Frontal cortex (tissue), 4 donors: ENCODE measurements at places on chromosomes 1 and 21.

- no peak for DNase-seq
Measured at GRCh38 chr1:10699470-10699835, 97.0 kb downstream of the CASZ1 start.

GRCh38 chr1:45796381-45796780 is 7.0 kb upstream of the MAST2 start:
- no peak for DNase-seq

GRCh38 chr1:65363484-65363883 is 54.1 kb downstream of the DNAJC6 start:
- no peak for DNase-seq

DNA sequence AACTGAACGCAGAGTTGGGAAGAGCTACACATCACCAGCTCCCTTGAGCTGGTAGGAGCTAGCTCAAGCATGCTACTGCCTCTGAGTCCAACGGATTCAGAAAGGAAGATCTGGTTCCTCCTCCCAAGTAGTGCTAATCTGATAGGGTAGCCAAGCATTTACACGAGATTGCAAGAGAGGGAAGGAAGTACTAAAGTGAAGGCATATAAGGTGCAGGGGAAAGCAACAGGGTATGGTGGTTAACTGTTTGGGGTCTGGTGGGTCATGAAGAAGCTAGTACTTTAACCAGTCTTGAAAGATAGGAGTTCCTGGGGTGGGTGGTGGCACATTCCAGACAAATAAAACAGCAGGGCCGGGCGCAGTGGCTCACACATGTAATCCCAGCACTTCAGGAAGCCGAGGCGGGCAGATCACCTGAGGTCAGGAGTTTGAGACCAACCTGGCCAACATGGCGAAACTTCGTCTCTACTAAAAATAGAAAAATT is 20.2 kb upstream of the ZNF436 start:
- DNase-seq = no peak

DNA sequence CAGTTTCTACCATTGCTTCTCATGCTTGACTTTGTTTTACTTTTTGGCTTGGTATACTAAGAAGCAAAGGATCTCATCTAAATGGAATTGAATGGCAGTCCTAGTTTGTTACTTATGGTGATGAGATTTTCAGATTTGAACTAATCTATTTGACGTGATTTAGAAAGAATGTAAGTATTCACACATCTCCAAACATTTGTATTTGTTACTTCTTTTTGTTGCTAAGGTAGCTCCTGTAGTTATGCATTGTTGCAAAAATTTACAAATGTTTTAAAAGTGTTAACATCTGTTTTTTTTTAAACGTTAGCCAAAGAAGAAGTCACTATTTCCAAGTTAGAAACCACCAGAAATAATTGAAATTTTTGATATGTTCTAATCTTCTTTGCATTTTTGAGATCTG is 222.5 kb downstream of the RPS6KC1 start:
- no peak for DNase-seq

GRCh38 chr1:54685335-54685905 is 30.2 kb upstream of the TTC4 start:
- DNase-seq = no peak

DNA sequence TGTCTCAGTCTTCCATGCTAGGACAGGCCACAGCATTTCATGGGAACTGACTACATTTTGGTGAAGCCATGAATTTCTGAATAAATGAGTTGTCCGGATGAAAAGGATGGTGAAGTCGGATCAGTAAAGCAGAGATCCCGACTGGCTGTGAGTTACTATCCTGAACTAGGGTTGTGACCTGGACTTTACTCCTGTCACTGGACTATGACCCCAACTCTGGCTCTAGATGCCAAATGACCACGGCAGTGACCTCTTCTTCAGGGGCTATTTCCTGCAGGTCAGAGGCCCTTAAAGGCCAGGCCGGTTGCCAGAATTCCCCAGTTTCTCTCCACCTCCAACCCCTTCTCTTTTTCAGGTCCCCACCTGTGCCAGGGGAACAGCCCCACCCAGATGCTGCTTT is 1.7 kb upstream of the NECTIN4 start:
- DNase-seq = no peak
